ENCODE measurements at places on chromosomes 1 and 21.

DNA sequence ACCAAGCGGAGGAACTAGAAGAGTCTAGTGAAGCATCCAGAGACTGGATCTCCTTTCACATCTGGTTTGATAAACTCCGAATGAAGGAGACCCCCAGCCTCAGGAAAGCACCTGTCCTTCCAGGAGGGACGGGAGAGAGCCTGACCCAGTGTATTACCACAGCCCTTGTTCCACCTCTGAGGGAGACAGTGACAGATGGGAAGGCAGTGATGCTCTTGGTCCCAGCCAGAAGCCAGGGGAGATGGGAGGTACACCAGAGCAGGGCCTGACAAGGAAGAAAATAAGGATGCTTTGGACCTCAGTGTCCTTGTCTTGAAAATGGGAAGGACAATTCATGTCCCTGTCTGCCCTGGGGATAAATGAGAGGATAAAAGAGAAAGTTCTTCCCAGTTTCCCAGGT, 3.5 kb downstream of the KLHDC7A start:
- DNase-seq, result no peak

DNA sequence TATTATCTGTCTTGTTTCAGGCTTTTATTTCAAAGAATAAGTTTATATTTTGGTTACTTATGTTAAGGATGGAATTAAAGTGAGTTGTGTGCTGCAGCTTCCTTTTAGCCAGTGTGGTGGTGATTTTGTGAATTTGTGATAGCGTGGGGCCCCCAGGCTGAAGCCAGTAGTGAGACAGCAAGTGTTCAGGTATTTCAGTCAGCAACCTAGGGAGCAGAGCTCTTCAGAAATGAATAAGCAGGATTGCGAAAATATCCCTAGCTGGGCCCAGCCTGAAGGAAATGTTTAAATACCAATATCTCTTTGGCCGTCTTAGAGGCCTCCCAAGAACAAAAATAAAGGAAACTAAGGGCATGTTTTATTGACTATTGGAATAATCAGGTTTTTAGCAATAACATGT, 150.8 kb upstream of the C1orf105 start:
- no peak for DNase-seq

DNA sequence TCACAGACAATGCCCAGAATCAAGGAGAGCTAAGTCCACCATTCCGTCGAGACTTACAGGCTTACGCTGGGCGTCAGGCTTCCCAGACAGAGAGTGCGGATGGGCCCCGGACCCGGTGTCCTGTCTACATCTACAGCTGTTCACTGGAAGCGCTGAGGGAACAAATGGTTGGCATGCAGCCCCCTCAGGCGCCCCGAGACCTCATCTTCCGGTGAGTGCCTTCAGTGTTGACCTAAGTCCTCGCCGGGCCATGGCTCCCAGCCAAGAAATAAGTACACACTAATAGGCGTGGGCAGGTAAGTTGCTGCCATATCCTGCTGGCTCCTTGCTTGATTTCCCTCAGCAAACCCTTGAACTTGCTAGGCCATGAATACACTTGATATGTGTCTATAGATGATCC, 26.2 kb downstream of the HYI start:
- DNase-seq, result no peak

- no peak for DNase-seq
Measured at GRCh38 chr1:154603317-154603716, 4.7 kb downstream of the ADAR start.

DNA sequence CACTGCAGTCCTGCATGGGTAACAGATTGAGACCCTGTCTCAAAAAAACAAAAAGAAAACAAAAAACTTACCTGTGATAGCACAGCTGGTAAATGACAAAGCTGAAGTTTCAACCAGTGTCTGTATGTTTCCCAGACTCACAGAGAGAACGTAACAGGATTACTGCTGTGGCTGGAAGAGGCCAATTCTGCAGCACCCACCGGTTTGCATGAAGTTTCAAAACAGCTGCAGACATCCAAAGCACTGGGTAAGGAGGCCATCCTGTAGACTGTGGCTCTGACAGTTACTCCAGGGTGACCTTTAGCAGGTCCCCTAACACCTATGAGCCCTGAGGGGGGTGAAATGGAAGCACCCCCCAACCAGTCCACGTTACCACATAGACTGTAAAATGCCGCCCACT, 7.5 kb downstream of the ID3 start:
- no peak for DNase-seq

- DNase-seq, result no peak
Measured at GRCh38 chr1:234957330-234958065, 171.1 kb downstream of the TOMM20 start.

DNA sequence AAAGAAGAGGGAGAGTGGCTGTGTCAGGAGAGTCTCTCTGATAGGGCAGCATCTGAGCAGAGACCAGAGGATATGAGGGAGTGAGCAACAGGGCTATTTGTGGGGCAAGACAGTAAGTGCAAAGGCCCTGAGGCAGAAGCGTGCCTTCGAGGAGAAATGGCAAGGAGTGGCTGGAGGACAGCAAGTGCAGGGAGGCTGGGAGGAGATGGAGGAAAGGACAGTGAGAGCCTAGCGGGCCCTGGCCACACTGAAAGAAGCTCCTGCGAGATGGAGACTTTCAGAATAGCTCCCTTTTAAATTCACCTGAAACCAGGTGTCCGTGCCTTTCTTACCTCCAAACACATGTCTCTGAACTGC, 25.2 kb downstream of the EXOC8 start:
- no peak for DNase-seq

- DNase-seq, result no peak
Measured at GRCh38 chr1:183958958-183959357, 78.6 kb downstream of the COLGALT2 start.

DNA sequence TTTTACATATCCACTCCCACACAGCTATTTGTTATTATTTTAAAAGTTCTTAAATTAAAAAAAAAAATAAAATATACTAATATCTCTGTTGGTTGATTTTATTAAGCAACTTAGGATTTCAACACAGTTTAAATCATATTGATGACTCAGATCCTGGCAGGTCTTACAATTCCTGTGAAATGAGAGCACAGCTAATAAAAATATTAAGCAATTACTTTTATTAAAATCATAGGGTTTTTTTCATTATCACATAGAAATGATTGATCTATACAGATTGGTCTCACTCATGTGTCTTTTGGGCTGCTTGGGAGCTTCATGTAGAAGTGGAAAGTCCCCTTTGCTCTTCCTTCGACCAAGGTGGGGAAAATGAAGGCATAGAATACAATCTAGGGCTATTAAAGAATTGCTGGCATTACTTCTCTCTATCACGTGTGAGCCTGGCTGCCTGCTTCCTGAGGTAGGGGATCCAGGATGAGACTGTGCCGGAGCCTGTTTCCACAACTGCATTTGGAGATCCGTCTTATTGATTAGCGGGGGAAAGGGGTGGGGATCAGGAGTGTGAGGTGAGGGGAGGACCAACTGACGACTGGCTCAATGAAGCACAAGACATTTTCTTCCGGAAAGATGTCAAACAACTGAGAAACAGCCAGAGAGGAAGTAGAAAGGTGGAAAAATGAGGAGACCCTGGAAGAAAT, 858.0 kb downstream of the USP25 start:
- no peak for DNase-seq

DNA sequence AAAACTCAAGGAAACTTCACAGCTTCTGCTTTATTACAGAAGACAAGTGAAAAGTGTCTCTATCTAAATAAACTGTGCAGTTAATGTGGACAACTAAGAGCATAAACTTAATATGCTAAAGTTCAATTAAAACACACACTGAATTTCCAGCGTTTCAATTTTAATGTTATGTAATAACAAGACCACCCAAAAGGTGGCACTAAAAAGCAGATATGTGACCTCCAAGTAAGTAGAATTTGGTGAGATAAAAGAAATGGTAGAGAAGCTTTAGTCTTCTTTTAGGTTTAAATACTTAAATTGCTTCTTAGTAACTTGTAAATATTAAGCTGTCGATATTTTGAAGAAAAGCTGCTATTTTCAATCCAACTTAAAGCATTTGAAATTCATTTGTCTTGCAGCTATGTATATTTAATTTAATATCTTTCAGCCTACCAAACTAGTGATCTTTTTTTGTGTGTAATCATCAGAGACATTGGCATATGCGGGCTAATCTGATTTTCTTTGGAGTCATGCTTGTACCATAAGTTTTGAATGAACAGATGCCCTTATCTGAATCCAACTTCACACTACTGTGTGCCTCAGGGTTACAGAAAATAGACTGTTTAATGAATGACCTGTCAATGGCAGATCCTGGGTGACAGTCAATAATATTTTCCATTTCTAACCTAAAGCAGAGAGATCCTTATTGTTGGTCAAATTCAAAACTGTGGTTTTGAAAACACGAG, 36.5 kb upstream of the ADAMTS1 start:
- no peak for DNase-seq
